Astrocyte (in vitro differentiated cells and primary cell): ENCODE measurements at places on chromosomes 11 and 22. TPM values are rescaled to one million over a fixed set of nuclear protein-coding genes. Genes with fewer than 3 reads are reported as not detected.

DNA sequence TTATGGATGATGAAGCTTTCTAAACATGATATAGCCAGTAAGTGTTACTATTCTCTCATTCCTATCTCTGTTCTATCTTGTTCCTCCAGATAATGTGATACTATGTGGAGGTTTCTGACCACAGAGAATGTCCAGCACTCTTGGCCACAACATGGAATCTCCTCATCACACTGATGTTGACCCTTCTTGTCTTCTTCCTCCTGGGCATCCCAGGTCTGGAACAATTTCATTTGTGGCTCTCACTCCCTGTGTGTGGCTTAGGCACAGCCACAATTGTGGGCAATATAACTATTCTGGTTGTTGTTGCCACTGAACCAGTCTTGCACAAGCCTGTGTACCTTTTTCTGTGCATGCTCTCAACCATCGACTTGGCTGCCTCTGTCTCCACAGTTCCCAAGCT, 9.9 kb upstream of the OR56B1 start:
- H3K36me3 ChIP-seq, result no peaks in the 10 kb centered on the region
- H3K4me1 ChIP-seq, result no peaks in the 10 kb centered on the region

DNA sequence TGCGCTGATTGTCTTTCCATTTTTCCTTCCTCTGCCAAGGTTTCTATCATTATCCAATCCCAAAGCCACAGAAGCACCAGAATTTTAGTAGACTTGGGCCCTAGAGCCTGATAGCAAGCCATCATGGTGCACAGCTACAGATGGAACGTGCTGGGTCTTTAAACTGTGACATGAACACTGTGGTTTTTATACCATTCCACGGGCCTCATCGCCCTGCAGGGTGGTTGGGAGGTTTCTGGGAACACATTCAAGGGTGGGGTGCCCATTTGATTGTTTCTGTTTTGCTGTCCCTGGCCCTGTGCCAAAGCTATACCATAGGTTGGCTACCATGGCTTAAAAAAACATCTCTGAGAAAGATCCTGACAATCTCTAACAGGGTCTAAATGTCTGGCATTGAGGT, 151.9 kb downstream of the CACNA1I start:
- DNase-seq, result no peak
- H3K4me3 ChIP-seq, result no peak overlapping the region
- H3K36me3 ChIP-seq, result no peaks in the 10 kb centered on the region
- H3K4me1 ChIP-seq, result no peaks in the 10 kb centered on the region
- peaks cover 25% of the 10 kb centered on the region for H3K27me3 ChIP-seq

GRCh38 chr11:23403210-23404185, 543.2 kb upstream of the CCDC179 start:
- no peak overlapping the region for H3K27ac ChIP-seq
- no peak for DNase-seq
- H3K36me3 ChIP-seq, result no peaks in the 10 kb centered on the region
- no peaks in the 10 kb centered on the region for H3K4me1 ChIP-seq
- H3K4me3 ChIP-seq, result no peak overlapping the region
- H3K27me3 ChIP-seq, result no peaks in the 10 kb centered on the region

- no peak overlapping the region for H3K27ac ChIP-seq
- no peaks in the 10 kb centered on the region for H3K27me3 ChIP-seq
- no peak for DNase-seq
Measured at GRCh38 chr11:27025957-27026733, 14.5 kb upstream of the BBOX1 start.

GRCh38 chr22:29245626-29246385, 22.0 kb downstream of the RHBDD3 start:
- no peak overlapping the region for H3K27ac ChIP-seq
- H3K4me1 ChIP-seq, result no peaks in the 10 kb centered on the region
- peak; percentile 14 for DNase-seq
- H3K4me3 ChIP-seq, result no peak overlapping the region
- H3K27me3 ChIP-seq, result no peaks in the 10 kb centered on the region
- H3K36me3 ChIP-seq, result no peaks in the 10 kb centered on the region

DNA sequence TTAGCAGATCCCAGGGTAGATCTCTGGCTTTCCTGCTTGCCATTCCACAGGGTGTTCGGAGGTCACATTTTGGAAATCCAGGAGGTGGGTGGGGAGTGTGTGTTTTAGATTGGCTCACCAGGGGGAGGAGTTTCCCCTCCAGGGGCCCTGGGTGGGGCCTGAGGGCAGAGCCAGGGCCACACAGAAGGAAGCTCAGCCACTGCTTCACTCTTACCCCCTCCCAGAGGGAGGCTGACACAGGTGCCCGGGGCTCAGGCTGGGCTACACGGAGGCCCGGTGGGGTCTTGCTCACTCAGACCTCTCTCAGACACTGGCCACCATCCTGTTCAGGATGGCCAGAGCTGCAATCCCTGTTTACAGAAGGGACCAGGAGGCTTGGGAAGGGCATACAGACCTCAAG, 2.5 kb downstream of the WNT7B start:
- H3K27me3 ChIP-seq, result peaks cover 23% of the 10 kb centered on the region
- H3K27ac ChIP-seq, result no peak overlapping the region
- DNase-seq, result no peak
- no peaks in the 10 kb centered on the region for H3K36me3 ChIP-seq

GRCh38 chr11:12809864-12810567, 135.8 kb downstream of the TEAD1 start:
- peak; percentile 80 for DNase-seq
- no peaks in the 10 kb centered on the region for H3K27me3 ChIP-seq
- peaks cover 61% of the 10 kb centered on the region for H3K4me1 ChIP-seq
- H3K4me3 ChIP-seq, result no peak overlapping the region

- H3K36me3 ChIP-seq, result no peaks in the 10 kb centered on the region
- no peak for DNase-seq
- no peak overlapping the region for H3K27ac ChIP-seq
- H3K4me1 ChIP-seq, result no peaks in the 10 kb centered on the region
Measured at GRCh38 chr11:22730319-22730718, 63.9 kb downstream of the GAS2 start.

- no peaks in the 10 kb centered on the region for H3K27me3 ChIP-seq
- no peak for DNase-seq
- no peaks in the 10 kb centered on the region for H3K36me3 ChIP-seq
- H3K4me3 ChIP-seq, result no peak overlapping the region
- no peak overlapping the region for H3K27ac ChIP-seq
Measured at GRCh38 chr11:126805870-126806269, 194.7 kb downstream of the KIRREL3 start.

DNA sequence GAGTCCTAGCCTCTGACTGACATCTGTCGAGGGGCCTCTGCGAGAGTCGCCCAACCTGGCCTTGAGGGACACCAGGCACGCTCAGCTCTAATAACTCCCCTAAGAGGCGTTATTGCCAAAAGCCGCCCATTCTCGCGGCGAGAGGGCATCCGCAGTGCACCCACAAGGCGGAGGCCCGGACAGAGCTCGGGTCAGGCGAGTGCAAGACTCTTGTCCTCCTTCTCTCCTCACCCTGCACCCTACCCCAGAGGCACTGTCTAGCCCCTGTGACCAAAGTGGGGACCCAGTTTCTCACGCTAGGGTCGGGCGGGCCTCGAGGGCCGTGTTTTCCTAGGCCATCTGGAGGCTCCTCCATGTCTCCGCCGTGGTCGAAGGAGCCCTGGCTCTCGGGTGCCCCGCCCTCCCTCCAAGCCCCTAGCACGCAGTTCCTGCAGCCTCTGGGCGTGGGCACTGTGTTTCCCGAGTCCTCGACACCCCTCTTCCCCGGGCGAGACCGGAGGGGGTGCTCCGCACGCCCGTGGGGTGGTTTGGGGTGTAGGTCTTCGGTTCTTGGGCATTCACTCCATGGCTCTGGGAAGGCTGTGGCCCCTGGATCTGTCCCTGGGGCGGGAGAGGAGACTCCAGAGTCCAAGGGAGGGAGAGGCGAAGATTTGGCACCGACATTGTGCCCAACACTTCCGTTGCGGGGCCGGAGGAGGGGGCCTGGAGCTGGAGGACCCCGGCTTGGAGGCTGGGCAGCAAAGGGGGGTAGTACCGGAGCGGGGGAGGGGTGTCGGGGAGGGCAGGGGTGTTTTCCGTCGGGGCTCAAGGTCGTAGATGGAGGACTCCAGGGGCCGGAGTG, 1.0 kb downstream of the CHRM4 start:
- no peak overlapping the region for H3K4me3 ChIP-seq
- peaks cover 27% of the 10 kb centered on the region for H3K27me3 ChIP-seq
- H3K36me3 ChIP-seq, result peaks cover 3% of the 10 kb centered on the region
- DNase-seq, result no peak
- no peak overlapping the region for H3K27ac ChIP-seq

DNA sequence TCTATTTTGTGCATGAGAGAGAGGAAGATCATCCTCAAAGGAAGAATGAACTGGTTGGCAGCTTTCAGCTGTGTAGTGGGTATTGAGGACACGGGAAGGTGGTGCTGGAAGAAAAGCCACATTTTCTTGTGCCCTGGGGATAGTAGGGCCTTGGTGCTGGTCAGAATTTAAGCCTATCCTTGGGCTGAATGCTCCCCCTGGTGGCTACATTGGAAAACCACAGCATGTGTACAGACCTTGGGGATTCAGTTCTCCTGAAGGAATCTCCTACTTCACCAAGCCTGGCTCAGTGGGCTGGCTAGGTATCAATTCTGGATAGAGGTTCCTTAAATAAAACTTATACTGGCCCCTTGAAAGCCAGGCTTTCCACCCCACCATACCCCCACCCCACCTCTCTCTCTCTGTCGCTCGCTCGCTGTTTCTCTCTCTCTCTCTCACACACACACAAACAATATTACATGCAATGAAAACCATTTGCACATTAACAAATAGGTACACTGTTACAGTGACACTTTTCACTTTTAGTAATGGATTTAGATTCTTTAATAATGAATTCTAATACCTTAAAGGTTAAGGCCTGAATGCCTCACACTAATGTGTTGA, 2.8 kb upstream of the OR51M1 start:
- H3K4me1 ChIP-seq, result no peaks in the 10 kb centered on the region
- no peaks in the 10 kb centered on the region for H3K27me3 ChIP-seq
- DNase-seq, result peak; percentile 28
- no peaks in the 10 kb centered on the region for H3K36me3 ChIP-seq

- peaks cover 13% of the 10 kb centered on the region for H3K4me1 ChIP-seq
- H3K36me3 ChIP-seq, result no peaks in the 10 kb centered on the region
- no peak overlapping the region for H3K27ac ChIP-seq
Measured at GRCh38 chr11:35308157-35308556, 111.2 kb downstream of the SLC1A2 start.

DNA sequence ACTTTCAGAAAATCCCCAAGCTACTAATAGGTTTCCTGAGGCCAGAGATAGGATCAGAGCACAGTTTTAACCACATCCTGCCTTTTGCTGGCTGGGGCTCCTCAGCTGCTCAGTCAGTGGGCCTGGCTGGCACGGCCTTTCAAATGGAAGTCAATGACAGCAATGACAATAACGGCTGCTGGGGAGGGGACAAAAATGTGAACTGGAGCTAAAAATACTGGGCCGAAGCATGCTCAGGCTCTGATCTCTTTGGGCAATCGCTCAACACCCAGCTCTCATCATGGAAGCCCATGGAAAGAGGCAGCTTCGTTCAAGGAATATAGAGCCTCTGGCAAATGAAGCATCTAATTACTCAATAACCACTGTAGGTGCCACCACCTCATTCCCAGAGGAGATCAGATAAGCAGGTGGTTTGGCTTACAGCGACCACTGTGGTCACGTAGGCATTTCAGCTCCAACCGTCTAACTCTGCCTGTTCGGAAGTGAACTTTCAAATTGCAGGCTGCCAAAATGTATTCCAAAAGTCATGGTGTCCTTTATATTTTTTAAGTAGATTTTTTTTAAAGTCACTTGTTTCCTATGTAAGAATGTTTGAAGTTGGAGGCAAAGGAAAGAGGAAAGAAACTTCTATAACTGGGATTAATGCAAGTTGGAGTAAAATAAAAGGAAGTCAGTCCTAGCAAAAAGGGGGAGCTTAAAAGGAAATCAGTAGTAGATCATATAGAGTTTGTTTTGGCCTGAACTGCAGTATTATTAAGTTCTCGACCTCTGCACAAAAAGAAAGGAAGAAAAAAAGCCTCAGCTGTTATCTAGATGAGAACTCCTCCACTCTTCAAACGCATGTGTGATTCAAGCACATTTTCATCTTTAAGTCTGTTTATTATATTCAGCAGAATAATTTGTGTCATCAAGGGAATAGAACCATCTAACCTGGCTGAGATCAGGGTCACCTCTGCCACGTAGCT, 14.1 kb downstream of the WT1 start:
- H3K27me3 ChIP-seq, result peaks cover 36% of the 10 kb centered on the region
- DNase-seq, result no peak
- no peak overlapping the region for H3K27ac ChIP-seq
- no peaks in the 10 kb centered on the region for H3K36me3 ChIP-seq
- no peak overlapping the region for H3K4me3 ChIP-seq

DNA sequence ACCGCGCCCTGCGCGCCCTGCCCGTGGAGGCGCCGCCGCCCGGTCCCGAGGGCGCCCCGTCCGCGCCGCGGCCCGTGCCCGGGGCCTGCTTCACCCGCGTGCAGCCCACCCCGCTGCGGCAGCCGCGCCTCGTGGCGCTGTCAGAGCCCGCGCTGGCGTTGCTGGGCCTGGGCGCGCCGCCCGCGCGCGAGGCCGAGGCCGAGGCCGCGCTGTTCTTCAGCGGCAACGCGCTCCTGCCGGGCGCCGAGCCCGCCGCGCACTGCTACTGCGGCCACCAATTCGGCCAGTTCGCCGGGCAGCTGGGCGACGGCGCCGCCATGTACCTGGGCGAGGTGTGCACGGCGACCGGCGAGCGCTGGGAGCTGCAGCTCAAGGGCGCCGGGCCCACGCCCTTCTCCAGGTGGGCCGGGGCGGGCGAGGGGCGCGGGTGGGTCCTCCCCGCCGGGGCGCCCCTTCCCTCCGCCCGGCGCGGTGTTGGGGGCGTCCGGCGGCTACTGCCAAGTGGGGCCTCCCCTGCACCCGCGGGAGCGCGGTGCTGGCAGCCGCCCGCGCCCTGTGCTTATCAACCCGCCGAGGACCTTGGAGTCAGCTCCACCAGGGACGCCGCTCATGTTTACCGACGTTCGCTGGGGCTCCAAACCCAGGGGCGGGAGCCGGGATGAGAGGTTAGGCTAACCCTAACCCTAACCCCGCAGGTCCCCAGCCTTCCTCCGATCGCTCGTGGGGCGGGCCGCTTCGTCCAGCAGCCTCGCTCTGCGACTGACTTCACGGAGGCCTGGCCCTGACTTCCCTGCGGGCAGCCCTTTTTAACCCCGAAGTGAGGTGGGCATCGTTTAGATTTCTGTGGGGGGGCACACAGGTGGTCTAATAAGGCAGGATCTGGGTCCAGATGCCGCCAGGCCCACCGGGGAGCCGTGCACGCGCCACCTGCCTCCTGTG, 649 bp downstream of the SELENOO start:
- no peak for DNase-seq
- peaks cover 13% of the 10 kb centered on the region for H3K4me1 ChIP-seq
- peaks cover 8% of the 10 kb centered on the region for H3K36me3 ChIP-seq
- no peaks in the 10 kb centered on the region for H3K27me3 ChIP-seq
- no peak overlapping the region for H3K27ac ChIP-seq

C11orf86 gene
- not detected in 2 replicates for total RNA-seq

GAB4 gene
- total RNA-seq, result not detected in 2 replicates

IGLL1 gene
- not detected in 2 replicates for total RNA-seq

SLC29A2 gene
- total RNA-seq, result 5.0 and 6.6 TPM in 2 replicates

PGA5 gene
- total RNA-seq, result 0.79 and 1.4 TPM in 2 replicates

MGAT3 gene
- 7.9 and 9.7 TPM in 2 replicates for total RNA-seq

PLAAT2 gene
- 0.52 TPM in 1 of 2 replicates, not detected in the other for total RNA-seq

CSNK2A3 gene
- 1.7 and 2.7 TPM in 2 replicates for total RNA-seq
